ENCODE measurements at places on chromosomes 3 and 15.

GRCh38 chr15:60649845-60650548 is 171.1 kb upstream of the ICE2 start:
- DNase-seq, result no peak

DNA sequence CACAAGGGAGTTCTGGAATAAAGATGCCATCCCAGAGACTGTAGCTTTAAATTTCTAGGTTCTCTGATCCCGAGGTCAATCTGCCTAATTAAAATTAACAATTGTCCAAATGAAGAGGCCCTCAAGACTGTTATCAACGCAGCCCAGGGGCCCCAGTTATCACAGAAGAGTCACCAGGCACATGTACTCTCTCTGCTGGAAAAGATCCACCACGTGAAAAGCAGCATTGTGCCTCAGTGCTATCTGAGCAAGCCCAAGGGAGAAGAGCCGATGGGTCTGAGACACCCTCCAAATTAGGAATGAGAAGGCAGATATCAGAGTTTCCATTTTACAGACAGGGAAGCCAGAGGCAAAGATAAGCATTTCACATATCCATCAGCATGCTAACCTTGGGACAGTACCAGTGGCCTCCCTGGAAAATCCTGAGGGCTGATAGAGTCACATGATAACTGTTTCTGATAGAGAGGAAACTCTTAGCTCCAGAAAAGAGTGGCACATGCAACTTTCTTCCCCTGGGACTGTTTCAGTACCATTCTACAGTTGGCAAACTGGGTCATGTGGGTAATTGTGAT is 55.5 kb downstream of the ITGB5 start:
- DNase-seq, result no peak

DNA sequence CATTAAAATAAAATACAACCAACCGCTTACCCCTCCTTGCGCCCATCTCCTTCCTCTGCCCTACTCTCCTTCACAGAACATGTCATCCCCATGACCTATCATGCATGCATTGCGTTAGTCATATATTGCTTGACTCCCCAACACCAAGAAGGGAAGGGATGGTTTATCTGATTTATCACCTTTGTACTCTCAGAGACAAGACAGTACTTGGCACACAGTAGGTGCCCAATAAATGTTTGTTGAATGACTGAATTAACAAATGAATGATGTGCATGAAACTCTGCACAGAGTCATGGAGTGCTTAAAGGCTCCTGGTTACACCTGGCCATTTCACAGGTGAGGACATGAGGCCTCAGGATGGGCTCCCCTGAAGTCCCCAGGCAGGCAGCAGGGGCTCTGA is 59.7 kb downstream of the IQSEC1 start:
- DNase-seq, result no peak

GRCh38 chr15:60399931-60400330 is 2.1 kb upstream of the ANXA2 start:
- DNase-seq, result no peak

GRCh38 chr3:188534633-188535032 is 380.7 kb downstream of the LPP start:
- DNase-seq, result no peak

GRCh38 chr3:100873611-100874010 is 119.6 kb downstream of the ABI3BP start:
- no peak for DNase-seq

- no peak for DNase-seq
Measured at GRCh38 chr15:52121896-52122295, 9.3 kb upstream of the BCL2L10 start.
